ENCODE measurements at places on chromosomes 12 and 14.
A peak's percentile ranks its signal among the peaks of the same experiment; 100 is the strongest.

DNA sequence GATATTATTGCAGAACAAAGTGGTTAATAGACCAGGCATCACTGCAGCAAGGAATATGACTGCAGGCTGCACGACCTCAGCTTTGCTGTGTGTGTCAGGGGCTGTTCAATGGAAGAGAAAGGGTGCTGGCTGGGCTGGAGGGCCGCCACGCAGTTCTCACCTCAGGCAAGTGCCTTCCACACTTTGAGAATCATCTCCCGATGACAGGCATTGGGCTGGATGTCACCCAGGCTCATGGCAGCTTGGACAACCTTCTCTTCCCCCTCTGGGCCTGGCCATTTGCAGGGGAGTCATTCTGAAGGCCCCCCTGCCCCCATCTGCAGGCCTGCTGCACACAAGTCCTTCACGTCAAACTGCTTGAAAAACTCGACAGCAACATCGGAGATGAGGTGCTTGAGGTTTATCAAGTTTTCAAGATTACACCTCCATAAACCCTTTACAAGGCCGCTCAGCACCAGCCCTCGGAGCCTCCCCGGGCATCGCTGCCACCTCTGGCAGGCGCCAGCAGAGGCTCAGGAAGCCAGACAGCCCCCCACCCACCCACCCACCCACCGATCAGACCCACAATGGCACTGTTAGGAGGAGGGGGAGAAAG, 165.9 kb upstream of the GSC start:
- DNase-seq = no peak

DNA sequence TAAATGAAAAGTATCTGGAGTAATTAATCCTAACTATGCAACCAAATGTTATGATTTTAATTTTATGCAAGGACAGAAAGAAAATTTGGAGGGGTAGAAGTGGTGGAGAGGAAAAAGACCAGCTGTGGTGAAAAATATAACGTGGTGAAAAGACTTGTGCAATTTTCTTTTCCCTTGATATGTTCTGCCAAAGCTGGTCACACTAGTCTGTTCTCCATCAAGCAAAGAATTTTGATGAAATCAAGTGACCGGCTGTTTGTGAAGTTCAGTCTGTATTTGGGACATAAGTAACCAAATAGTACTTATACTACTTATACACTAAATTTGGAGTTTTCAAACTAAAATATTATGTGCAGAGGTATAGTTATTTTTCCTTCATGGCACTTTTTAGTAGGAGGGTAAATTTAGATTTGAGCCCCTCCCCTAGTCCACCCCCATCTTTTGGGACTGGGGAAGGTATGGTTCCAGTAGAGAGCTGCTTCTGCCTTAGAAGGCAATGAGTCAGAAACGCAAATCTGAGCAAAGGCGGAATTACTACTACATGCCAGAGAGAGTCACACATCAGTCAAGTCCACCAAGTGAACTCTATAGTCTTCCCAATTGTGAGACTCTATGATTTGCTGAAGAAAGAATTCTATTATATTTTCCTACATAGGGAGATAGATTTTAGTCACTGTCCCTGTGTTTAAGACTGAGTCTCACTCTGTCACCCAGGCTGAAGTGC, 229.7 kb downstream of the SLC25A21 start:
- no peak for DNase-seq

DNA sequence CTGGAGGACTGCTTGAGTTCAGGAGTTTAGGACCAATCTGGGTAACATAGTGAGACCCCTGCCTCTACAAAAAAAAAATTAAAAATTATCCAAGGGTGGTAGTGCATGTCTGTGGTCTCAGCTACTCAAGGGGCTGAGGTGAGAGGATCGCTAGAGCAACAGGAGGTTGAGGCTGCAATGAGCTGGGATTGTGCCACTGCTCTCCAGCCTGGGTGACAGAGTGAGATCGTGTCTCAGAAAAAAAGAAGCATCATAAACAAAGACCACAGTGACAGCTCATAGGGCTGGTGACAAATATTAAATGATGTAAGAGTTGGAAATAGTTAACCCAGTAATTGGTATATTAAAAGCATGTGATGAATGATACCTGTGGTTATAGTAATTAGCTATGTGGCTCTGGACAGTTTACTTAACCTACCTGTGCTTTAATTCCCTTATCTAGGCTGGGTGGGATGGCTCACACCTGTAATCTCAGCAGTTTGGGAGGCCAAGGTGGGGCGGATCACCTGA, 68.0 kb downstream of the GSC start:
- DNase-seq = no peak

DNA sequence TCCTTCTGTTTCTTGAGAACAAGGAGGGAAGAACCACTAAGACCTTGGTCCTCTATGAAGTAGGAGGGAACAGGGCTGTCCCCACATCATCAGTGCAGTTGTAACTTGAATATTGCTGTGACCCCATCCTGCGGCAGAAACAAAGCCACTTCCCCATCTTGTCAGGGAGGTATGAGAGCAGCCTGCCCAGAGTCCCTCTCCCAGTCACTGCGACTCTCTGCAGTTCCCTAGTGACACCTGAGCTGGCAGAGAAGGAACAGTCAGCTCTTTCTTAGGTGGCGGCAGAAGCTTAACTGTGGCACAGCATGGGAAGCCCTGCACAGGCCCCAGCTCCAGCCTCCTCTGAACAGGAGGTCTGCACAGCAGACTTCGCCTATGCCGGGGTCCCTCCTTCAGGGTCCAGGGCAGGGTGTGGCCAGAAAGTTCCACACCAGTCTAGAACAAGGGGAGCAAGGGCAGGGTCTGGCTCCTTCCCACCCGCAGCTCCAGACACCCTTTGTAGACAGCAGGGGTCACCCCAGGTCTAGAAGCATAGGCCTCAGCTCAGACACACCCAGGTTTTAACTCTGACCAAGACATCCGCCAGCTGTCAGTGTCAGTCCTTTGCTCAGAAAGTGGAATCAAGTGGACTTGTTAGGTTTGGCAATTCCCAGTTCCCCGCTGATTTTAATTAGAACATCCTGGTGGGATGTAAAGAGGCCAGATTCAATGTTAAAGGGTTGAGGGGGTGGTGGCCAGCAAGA, 36.8 kb downstream of the DEGS2 start:
- DNase-seq = no peak

DNA sequence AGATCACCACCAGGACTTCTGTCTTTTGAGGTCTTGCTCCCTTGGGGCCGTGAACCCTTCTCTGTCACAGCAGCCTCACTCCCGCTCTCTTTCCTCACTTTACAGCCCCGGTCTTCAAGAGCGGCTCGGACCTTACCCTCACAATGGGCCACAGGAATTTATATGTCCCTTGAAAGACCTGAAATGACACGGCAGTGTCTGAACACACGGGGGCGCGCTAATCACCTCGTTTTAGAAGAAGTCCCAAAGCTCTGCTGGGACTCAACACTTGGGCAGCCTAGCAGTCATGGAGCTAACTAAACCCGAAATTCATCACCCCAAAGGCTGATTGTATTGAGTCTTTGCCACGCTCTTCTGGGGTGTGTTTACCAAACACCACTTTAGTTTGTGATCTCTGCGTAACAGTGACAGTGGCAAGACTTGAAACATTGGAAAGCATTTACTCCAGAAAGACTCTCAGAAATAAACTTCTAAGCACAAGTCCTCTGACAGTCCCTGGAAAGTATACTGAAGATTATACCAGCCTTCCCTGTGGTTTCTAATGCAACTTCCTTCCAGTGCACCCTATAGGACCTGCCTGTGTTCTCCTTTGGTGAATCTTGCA, 29.0 kb downstream of the SERPINA11 start:
- DNase-seq = peak; percentile 56

GRCh38 chr12:93823616-93824391, 146.6 kb downstream of the CRADD start:
- no peak for DNase-seq

- no peak for DNase-seq
Measured at GRCh38 chr12:25958428-25959070, at the start of gene RASSF8. Gene RASSF8 (plus strand): TSS chr12:25958682. CDS start chr12:26055344, 96,662 bp downstream.

- no peak for DNase-seq
Measured at GRCh38 chr12:26748741-26749431, 84.1 kb downstream of the ITPR2 start.

GRCh38 chr12:87094356-87094755, 838.2 kb upstream of the MGAT4C start:
- DNase-seq = no peak

GRCh38 chr12:118984161-118984943, 3.0 kb downstream of the SRRM4 start:
- no peak for DNase-seq

DNA sequence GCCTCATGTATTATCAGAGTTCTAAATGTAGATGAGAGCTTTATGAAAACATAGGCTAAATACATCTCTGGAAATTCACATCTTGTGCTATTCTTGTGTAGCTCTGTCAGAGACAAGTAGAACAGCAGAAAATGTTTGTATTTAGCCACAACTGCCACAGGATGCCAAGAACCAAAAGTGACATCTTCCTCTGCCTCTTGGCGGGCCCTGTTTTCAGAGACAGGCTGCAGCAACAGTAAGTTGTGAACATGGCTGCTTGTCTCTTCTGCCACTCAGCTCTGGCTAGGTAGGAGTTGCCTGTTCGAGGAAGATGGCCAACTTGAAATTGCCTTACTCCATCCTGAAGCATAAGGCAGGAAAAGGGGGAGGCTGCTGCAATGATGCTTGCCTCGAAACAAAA, 30.4 kb downstream of the SETD3 start:
- no peak for DNase-seq

DNA sequence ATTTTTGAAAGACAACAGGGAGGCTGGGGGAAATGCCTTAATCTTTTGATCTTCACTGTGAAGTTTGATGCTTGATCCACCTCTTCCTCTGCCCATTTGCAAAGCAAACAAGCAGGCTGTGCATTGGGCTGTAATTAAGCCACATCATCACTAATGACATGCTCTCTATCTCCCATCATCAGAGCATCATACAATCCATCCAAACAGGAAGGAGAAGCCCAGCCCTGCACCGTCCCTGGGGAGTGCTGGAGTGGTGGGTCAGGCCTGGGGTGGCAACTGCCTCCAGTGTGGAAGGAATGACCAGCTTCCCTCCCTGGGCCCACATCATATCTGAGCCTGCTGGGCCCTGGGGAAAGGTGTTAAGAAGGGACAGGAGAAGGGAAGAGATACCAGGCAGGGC, 6.9 kb upstream of the KRT74 start:
- no peak for DNase-seq

DNA sequence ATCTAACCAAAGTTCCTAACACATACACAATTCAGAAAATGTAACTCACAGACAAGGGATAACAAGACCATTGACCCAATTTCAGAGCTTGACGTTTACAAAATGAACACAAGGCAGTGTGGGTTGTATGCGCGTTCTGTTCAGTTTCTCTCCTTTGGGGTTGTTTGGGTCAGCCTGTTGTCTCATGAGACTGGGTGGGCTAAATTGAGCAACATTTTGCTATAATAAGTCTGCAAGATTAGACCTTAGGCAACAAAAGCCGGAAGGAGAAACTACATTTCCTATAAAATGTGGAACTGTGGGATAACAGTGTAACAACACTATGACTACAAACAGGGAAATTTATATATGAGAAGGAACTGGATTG, 18.8 kb upstream of the LTA4H start:
- DNase-seq = no peak

- DNase-seq = no peak
Measured at GRCh38 chr12:132720606-132721345, 10.1 kb downstream of the PGAM5 start.

DNA sequence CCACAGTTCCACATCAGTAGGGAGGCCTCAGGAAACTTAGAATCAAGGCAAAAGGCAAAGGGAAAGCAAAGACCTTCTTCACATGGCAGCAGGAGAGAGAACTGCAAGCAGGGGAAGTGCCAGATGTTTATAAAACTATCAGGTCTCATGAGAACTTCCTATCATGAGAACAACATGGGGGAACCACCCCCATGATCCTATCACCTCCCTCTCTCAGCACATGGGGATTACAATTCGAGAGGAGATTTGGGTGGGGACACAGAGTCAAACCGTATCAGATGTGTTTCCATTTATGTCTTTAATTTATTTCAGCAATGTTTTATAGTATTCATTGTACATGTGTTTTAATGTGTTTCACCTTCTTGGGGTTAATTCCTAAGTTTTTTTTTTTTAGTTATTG, 25.8 kb downstream of the METAP2 start:
- DNase-seq = no peak

Data from OCI-LY7 (cell line).